Stimulated activated CD4-positive, alpha-beta T cell treated with anti-CD3 and anti-CD28 coated beads, TNF-alpha, amount 100 ng/mL, for 48 hours (primary cell): ENCODE measurements at places on chromosomes 11 and 22.
A peak's percentile ranks its signal among the peaks of the same experiment; 100 is the strongest.

DNA sequence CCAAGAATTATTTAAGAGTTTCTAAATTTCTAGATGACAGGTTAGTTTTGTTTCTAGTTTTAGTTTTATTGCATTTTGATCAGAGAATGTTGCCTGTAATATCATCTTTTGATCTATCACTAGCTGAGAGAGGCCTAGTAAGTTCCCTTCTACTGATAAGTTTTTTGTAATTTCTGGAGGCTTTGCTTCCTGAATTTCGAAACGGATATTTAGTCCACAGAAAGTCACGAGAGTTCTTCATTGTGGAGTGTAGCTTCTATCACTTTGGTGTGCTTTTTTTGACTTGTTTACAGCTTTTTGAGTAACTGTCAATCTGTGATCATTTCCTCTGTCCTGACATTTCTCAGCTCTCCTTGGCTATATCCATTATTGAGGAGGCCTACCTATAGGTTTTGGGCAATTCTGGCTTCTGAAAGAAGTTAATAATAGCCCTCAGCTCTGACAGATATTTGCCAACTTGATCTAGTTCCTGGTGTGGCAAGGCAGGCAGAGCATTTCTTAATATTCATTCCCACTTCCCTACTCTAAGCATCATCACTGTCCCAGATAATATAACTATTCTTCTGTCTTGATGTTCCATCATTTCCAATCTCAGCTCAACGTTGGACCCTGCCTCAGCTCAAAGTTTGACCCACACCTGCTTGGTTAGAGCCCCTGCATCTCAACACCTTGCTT, 171.3 kb downstream of the BLID start:
- DNase-seq: no peak

DNA sequence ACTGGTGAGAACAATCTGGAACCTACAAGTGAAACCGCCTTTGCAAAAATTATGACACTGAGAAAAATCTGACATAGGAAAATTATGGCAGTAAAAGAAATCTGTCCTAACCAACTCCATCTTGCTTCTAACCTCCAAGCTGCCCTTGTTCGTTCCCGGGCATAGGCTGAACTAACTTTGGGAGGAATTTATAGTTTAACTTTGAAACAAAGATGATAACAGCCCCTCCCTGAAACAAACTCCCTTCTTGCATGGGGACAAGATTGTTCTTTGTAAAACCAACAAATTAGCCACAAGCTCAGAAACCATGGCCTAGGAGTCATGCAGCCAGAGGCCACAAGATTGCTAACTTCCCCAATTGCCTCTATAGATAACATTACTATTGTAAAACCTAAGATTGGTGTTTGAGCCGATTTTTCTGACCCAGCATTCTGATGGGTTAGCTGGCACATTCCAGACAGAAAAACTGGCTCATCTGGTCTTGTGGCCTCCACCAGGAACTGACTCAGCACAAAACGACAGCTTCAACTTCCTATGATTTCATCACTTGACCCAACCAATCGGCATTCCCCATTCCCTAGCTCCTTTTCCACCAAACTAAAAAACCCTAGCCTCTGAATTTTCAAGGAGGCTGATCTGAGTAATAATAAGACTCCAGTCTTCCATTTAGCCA, 3.6 kb upstream of the CCDC81 start:
- DNase-seq: no peak

DNA sequence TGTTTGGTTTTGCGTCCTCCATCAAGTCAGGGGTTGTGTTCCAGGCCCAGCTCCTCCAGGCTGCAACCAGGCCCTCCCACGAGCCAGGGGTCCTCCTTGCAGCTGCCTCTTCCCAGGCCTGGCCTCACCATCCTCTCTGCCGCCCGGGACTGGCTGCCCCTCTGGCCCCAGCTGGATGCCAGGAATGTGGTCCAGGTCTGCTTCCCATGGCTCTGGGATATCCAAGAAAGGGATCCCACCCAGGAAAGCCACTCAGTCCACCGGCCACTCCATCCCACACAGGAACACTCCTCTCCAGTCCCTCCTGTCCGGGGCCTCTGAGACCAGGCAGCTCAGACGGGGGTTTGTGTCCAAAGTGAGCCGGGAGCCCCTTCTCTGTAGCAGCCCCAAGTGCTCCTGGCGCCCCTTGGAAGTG, 336.4 kb downstream of the BRD1 start:
- no peak for DNase-seq

DNA sequence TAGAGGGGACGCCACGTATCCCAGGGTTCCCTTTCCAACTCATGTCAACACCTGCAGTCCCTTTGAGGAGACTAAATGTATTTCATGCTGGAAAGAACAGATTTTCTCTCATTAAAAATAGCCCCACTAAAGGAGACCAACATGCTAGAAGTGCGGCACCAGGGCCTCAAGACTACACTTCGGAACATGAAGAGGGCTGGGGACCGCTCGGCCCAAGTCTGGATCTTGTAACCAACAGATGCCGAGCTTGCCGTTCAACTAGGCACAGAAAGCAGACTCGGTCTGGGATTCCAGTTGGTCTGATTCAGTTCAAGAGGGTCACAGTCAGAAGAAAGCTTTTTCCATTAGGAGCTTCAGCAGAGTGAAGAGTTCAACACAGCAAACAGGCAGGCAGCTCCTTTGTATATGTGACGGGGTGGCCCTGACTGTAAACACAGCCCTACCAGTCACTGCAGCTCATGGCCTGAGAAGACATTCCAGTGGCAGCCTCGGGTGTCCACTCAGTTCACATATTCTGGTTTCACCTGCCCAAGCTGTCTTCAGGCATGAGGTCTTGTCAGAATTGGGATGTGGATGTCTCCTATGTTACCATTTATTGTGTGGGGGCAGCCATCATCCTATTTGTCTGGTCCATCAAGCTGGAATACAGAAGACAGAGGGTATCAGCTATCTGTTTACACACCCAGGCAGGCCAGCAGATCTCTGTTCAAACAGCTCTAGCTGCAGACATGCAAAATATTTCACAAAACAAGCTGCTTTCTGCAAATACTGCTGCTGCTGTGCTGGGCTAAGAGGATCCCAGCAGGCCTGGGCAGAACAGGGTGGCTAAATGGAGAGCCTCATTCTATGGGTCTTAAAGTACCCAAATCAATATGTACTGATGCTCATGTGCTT, 8.8 kb downstream of the RIC8A start:
- DNase-seq: no peak

DNA sequence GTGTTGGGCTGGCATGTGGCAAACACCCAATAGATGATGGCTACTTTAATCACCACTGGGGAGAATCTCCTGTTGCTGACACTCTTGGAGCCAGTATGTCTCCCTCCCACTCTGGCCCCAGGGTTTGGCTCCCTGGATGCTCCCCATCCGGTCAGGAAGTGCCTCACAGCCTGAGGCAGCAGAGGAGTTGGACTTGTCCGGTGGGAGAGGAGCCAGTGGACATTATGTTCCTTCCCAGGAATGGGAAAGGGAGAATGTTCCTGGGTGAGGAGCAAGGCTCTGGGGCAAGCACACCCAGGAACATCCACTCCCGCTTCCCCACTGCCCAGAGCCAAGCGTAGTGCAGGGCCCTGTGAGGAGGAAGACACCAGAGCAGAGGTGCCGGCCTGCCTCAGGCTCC, 84.6 kb upstream of the NAV2 start:
- DNase-seq: no peak

- no peak for DNase-seq
These were observed 278 bp downstream of the ROM1 start for GRCh38 chr11:62613291-62613778.

GRCh38 chr11:72812967-72813739, 1.1 kb upstream of the ATG16L2 start:
- DNase-seq: peak; percentile 53

GRCh38 chr11:42239188-42239587, 779.7 kb upstream of the LRRC4C start:
- DNase-seq: no peak

- DNase-seq: no peak
These were observed 61.2 kb downstream of the GUCY1A2 start for GRCh38 chr11:106957030-106957482.

DNA sequence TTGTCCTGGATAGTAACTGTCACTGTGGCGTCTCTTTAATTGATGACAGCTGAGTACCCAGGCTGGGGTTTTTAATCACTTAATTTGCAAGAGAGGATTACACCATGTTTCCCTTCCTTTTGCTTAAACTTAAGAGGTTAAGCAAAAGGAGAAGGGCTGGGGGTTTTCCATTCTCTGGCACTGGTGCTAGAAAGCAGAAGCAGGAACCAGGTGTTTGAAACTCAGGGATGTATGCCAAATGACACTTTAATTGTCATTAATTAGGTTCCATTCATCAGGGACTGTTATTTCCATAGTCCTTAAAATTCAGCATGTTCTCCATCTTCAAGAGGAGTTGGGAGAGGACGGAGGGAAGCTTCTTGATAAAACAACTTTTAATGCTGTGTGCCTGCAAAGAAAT, 746.2 kb downstream of the NELL1 start:
- no peak for DNase-seq

DNA sequence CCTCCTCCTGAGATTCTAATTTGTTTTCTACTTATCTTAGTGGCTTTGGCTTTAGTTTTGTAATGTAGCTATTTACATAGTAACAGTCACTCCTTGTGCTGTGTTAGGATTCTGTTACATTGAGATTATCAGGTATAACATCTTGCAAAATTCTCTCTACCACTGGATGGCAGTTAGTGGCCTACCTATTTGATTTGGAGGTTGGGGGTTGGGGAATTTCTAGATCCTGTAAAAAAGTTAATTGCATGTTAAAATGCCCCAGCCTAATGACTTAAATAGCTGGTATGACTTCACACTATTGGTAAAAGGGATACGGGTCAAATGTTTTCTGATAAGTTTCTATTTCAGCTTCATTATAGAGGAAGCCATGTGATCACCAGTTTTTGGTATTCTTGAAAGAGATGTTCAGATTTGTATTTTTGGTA, 2.8 kb downstream of the GRK3 start:
- no peak for DNase-seq

DNA sequence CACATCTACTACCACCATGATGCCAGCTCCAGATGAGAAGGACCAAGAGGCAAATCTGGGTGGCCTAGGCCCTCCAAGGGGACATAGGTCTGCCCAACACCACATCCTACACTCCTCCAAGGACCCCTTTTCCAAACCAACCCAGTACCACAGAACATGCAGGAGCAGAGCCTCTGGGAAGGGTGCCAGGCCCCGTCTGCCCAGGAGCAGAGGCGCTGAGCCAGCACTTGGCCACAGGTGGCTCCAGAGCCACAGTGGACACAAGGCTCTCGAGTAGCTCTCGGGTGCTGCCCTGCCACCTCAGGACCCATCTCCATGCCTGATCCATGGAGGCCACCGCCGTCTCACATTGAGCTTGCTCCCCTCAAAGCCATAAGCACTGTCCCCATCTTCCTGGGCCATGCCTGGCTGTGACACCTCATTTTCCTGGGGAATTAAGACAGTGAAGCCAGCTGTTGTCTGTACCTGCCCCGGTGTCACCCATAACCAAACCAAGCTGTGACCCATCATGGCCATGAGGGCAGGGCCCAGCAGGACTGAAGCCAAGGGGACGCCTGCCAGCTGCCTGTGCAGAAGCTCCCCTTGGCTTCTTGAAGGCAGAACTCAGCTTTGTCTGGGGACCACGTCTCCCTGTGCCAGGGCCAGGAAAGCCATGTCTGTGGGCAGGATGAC, 7.4 kb downstream of the MOB2 start:
- DNase-seq: no peak

DNA sequence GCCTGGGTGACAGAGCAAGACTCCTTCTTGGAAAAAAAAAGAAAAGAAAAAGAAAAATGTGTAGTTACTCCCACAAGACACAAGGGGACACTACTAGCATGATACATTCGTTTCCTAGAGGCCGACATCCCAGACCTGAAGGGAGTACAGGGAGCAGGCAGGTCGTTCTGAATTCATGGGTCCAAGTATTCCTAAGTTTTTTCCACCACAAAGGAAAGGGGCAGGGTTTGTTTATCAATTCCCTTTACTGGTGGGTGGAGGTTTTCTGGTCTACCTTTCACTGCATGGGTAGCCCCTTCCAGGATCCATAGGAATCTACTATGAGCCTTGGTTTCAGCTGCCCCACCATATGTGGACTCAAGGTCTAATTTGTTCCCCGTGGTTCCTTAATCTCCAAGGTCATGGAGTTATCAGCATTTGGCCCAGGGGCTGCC, 11.8 kb downstream of the TIGD3 start:
- no peak for DNase-seq

DNA sequence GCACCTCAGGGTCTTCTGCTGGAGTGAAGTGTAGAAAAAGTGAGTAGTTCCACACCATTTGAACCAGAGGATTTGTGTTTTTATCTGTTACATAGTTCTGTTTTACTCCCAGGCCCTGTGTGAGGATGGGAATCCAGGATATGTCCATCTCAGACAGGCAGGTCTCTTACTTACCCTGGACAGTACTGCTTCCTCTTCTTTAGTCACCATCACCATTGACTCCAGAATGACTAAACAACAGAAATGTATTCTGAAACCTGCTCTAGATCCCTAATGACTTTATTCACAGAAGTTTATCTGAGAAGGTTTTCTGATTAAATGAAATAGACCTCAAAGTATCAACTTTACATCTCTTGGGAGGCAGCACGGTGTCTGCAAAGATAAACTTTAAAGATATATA, 33.6 kb downstream of the CYP2R1 start:
- no peak for DNase-seq

GRCh38 chr11:65251476-65251875, 10.3 kb upstream of the POLA2 start:
- no peak for DNase-seq

DNA sequence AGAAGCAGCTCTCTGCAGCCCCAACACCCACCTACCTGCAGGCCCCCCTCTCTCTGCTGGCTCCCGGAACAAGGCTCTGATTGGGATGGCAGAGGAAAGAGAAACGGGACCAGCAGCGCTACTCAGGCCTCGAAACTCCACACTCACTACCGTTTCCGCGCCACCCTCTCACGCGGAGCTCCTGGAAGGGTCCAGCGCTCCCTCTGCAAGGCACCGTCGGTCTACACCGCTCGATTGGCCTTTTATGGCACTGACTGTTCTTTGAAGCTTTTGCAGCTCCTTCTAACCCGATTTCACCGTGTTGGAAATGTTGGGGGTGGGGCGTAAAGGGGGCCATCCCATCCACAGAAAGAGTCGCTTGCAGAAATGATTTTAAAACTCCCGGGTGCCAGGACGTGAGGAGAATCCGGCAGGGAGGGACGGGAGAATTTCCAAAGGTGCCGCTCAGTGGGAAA, 323 bp upstream of the PANX1 start:
- no peak for DNase-seq

DNA sequence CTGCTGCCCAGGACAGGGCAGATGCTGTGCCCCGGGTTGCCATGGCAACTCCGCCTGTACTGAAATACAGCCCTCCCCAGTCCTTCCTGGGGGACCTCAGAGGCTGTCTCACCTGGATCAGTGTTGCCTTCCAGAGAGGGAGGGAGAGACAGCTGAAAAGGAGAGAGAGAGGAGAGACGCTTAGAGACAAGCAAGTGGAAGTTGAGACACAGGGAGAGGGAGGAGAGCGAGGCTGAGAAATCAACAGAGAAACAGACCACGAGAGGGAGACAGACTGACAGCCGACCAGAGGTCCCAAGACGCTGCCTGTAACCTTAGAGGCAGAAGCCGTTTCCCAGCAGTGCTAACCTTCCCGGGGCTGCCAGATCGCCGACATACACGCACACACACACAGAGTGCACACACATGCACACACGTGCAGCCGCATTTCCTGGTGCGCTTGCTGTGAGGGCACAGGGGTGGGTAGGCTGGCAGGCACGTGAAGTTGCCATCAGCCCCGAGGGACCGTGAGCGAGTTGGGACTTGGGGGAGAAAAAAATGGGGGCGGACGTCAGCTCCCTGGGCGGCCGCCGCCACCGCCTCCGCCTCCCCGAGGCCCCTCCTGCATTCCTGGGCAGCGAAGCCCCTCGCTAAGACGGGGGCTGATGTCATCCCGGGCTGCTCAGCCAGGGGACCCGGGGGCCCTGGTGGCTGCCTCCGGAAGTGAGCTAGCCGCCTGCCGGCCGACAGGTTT, 88.6 kb upstream of the CRYBB3 start:
- DNase-seq: peak; percentile 13
